NCI-H1105 (cell line): ENCODE measurements at places on chromosomes 3 and 15.
A peak's percentile ranks its signal among the peaks of the same experiment; 100 is the strongest.

- DNase-seq: peak; percentile 6
Observed at GRCh38 chr15:34336991-34337556, 507 bp downstream of the SLC12A6 start.

DNA sequence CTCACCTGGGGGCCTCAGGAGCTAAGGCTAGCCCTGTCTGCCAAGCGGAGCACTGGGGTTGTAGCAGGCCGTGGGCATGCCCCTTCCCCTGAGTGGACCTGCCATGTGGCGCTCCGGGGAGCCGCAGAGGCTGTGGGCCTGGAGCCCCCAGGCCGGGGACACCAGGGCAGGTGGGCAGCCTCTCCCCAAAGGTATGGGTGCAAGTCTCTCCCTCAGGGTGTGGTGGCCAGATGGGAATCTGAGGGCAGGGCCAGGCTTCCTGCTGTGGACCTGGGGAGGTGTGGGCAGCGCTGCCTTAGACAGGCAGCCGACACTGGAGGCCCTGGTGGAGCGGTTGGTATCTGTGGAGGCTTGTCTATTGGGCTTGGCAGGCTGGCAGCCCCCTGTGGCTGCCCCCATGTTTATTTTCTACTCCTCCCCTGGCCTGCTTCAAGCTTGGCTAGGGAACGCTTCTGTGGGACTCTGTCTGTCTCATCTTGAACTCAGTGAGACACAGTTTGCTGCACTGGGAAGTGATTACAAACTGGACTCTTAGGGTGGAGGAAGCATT lies 5.9 kb downstream of the ACVR2B start:
- DNase-seq: no peak

- no peak for DNase-seq
Observed at GRCh38 chr15:57060799-57061198, 142.4 kb downstream of the TCF12 start.

GRCh38 chr3:166425021-166425420 lies 587.8 kb upstream of the BCHE start:
- no peak for DNase-seq

- no peak for DNase-seq
Observed at GRCh38 chr3:124306665-124307064, 314.7 kb upstream of the ROPN1 start.

- no peak for DNase-seq
Observed at GRCh38 chr3:173825730-173826129, 428.2 kb downstream of the NLGN1 start.

DNA sequence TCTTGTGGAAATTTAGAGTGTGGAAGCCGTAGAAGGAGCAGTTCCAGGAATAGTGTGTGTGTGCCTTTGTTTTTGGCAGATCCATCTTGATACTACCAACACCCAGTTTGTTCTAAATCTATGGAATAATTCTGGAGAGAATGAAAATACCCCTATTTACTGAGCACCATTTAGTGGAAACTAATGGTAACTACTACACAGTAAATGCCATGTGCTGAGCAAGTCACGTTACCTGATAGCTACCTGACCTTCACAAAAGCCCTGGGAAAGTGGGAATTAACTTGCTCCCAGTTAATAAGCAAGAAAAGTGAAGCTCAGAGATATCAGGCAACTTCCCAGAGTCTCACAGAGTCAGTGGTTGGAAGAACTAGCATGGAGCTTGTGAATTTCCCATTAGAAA lies 137.7 kb downstream of the ARPP21 start:
- DNase-seq: no peak

- DNase-seq: peak; percentile 41
Observed at GRCh38 chr3:88219138-88219792, 69.5 kb downstream of the C3orf38 start.

DNA sequence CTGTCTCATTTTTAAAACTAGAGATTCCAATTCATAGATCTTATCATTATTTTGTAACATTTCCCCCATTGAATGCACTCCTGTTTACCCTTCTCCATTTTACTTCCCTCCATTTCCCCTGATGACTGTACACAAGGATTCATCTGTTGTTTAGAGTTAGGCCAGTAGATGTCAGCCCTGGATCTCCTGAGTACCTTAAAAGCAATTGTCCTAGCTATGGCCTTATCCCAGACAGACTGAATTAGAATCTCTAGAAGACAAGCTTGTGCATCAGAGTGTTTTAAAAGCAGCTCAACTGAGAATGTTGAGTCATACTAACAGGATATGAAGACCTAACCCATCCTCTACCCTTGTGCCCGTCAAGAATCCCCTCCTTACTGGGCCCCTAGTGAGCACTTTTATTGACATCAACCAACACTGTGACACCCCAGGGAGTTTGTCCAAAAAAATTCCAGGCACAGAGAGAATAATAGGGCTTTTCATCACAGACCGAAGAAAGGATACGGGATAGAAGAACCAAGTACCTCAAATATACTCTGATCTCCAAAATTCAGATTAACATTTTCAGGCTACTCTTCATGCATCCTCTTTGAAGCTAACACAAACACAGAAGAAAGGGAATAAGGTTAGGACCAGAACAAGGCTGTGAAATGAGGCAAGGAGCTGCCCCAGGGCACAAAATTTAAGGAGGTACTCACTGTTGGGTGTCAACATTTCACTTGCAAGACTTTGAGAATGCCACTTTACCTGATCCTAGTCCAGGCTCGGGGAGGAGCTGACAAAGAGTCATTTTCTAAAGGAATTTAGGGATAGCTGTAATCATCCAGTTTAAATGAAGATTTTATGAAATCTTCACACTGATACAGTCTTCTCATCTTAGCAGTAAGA lies 17.1 kb downstream of the ZBED2 start:
- no peak for DNase-seq

GRCh38 chr3:63655519-63655918 lies 3.0 kb downstream of the SNTN start:
- DNase-seq: no peak

- no peak for DNase-seq
Observed at GRCh38 chr15:80474224-80475215, 70.3 kb downstream of the ARNT2 start.

GRCh38 chr3:119035014-119035346 lies 334 bp upstream of the IGSF11 start:
- no peak for DNase-seq

- DNase-seq: peak; percentile 70
Observed at GRCh38 chr3:65871305-65872141, 167.2 kb downstream of the MAGI1 start.

DNA sequence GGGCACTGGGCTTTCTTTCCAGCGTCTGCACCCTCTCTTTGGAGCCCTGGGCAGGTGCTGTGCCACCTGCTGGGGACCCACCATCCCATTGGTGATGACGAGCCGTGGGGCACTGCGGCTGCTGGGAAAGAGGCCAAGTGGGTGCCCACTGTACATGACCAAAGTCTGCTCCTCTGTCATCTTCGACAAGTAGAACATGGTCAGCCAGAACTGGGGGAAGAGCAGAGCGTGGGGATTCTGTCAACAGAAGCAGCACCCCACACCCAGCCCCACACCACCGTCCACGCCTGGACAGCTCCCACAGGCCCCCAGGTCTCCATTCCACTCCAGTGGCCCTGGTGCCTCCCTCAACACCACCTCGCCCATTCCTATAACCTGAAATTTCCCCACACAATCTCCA lies 9.7 kb downstream of the UROC1 start:
- no peak for DNase-seq

DNA sequence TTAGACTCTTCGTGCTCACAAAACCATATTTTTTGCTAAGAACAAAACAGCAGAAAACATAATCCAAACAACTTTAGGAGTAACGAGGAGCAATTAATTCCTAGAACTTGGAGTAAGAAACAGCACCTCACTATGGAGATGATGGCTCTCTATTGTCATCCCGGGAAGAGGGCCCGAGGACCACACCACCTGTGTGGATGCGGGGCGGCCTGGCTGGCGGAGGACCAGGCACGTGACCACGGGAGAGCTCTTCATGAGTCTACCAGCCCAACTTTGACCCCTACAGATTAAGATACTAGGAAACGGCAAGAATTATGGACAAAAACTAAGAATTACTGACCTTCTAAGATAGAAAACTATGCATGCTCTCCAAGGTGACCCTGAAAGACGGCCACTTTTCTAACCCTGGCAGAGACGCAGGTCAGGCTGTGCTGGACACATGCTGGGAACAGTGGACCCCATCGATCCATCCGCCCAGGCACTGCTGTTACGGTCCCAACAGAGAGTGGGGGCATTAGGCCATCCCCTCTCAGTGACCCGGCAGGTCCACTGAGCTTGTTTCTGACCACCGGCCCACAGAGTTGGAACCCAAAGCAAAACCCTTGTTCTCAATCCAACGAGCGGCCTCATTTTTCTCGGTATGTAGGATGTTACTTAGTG lies 13.1 kb upstream of the OCA2 start:
- no peak for DNase-seq

DNA sequence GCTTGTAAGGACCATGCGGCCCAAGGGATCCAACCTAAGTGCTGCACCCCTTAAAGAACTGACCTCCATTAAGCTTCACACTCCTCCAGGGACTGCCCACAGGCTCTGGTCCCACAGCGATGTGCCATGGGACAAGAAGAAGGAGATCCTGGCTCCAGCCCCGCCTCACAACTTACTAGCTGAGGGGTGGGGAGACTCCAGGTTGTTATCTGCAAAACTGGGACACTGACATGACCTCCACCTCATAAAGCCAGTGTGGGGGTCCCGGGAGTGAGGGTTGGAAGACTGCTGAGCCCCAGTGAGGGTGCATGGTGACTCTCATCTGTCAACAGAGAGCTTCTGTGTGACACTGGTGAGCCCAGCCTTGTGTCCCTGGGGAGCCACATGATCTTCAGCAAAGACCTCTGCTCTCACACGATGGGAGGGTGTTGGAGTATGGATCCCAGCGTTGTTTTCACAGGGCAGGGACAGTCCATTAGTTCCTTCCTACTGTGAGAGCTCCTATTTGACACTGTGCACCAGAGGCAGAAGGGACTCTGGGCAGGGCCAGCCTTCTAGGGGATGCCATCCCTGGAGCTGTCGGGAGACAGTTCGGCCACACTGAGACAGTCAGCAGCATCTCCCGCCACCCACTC lies 26.7 kb downstream of the EAF1 start:
- DNase-seq: no peak

- peak; percentile 81 for DNase-seq
Observed at GRCh38 chr3:129003578-129004112, 2.5 kb downstream of the EFCC1 start.

DNA sequence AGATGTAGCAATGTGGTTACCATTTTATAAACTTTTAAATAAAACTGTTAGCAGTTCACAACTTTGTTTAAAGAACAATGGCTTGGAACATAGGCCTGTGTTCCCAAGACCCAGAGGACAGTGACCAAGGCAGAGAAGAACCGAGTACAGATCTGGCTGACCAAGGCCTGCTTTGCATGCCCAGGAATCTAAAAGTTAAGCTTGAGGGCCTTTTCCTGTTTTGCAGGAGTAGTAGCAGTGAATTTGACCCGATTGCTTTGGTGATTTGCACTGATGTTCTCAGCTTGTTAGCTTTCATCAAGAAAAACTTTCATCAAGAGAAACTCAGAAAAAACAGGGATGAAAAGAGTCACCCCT lies 9.9 kb downstream of the FILIP1L start:
- no peak for DNase-seq

DNA sequence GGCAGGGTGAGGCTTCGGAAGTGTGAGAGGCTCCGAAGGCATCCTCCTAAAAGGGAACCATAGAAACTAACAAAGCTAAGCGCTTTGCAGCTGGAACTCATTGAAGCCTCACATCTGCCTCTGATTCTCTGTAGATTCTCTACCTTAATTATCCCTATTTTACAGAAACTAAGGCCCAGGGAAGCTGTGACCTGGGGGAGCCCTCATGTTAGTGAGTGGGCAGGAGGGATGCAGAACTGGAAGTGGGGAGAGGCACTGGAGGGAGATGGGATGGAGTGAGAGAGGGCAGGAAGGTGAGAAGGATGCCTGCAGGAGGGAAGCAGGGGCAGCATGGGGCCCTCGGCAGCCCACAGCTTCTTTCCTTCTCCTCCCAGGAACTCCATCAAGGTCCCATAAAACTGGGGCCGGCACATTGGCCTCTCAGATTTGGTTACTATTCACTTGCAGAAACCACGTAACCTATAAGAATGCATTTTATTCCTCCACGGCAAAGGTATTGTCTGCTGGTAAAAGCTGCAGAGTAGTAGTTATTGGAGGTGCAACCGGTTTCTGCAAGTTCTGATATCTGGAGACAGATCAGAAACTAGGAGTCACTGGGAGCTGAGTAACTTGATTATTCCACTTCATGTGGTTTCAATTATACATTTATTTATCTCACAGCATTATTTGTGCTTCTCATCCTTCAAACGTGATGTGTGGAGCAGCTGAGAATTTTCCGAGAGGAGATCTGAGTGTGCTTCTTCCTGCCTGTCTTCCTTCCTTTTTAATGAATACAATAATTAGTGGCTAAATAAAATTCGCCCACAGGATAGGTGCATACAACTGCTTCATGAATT lies 24.0 kb upstream of the CHCHD6 start:
- DNase-seq: no peak

- no peak for DNase-seq
Observed at GRCh38 chr3:149179220-149179619, 42.4 kb downstream of the CP start.

- DNase-seq: no peak
Observed at GRCh38 chr3:42010530-42010929, 48.6 kb upstream of the ULK4 start.

DNA sequence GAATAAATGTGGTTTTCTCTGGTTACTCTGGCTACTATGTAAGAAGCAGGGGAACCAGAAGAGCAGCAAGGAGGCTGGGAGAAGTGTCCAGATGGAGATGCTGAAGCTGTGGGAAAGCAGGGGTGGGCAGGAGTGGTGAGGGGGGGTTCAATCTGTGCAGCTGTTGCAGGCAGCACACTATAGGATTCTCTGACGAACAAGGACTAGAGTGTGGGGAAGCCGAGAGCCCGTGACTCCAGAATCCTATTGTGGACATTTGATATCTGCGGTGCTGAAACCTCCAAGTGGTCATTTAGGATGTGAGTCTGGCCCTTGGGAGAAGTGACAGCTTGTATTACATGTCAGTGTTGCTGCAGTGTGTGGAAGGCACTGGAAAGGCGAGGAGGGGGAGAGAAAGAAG lies 60.5 kb downstream of the GABRB3 start:
- DNase-seq: no peak
